ENCODE measurements at places on chromosomes 5 and 9. TPM values are rescaled to one million over a fixed set of nuclear protein-coding genes. Genes with fewer than 3 reads are reported as not detected.

DNA sequence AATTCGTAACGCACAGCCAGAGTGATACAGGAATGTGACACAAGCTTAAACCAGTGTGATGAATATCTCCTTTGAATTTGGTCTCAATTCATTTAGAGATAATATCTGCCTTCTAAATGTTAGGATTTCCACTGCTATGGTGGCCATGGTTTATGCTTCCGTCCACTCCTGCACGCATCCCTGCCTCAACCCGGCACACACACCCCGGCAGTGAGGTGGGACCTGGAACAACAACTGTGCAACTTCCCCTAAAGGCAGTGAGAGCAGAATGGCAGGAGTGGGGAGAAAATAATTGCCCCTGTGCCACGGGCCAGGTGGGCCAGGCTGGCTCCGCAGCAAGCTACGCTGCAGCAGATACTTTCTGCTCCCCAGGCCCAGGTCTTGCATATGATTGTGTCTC, 72.6 kb upstream of the CPEB4 start:
- no peak overlapping the region for H3K4me3 ChIP-seq
- H3K27me3 ChIP-seq, result no peaks in the 10 kb centered on the region
- no peaks in the 10 kb centered on the region for H3K36me3 ChIP-seq
- DNase-seq, result no peak
- H3K4me1 ChIP-seq, result no peaks in the 10 kb centered on the region
- no peak overlapping the region for H3K27ac ChIP-seq

- no peaks in the 10 kb centered on the region for H3K27me3 ChIP-seq
- no peak overlapping the region for H3K27ac ChIP-seq
- peaks cover 6% of the 10 kb centered on the region for H3K4me1 ChIP-seq
Observed at GRCh38 chr5:68176253-68176652, 39.3 kb upstream of the PIK3R1 start.

- H3K4me1 ChIP-seq, result no peaks in the 10 kb centered on the region
- no peak overlapping the region for H3K4me3 ChIP-seq
- H3K27me3 ChIP-seq, result no peaks in the 10 kb centered on the region
- no peak for DNase-seq
Observed at GRCh38 chr9:127762111-127762676, 16.3 kb downstream of the SH2D3C start.

DNA sequence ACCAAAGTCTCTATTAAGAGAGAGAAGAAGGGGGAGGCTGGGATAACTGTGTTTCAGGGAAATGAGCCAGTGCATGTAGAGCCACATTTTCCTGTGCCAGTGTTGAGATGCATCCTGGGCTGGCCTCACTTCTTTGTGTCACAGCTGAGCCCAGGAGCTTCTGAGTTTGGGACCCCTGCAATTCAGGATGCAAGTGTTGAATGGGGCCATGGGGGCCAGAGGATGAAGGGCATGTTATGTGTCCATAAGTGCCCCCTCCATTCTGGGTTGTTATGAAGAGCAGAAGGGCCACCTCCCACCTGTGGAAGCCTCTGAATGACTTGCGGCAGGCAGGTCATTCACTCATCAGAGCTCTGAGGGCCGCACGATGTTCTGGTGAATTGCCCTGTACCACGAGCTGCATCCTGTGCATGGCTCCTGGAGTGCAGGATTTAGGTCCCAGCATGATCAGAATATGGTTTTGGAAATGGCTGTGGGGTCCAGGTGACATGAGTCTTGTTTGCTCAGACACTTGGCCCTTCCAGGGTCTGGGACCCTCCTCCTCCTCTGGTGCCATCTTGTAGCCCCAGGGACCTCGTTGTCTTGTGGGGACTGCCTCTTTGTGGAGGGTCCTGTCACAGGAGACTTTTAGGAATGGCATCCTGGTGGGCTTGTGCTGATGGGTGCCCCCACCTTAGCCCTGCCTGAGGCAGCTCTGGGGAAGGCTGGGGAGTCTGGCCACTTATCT, 115.4 kb upstream of the PITX1 start:
- DNase-seq, result no peak
- no peak overlapping the region for H3K4me3 ChIP-seq
- H3K4me1 ChIP-seq, result no peaks in the 10 kb centered on the region

- H3K27me3 ChIP-seq, result no peaks in the 10 kb centered on the region
- no peak overlapping the region for H3K27ac ChIP-seq
- peaks cover 2% of the 10 kb centered on the region for H3K4me1 ChIP-seq
Observed at GRCh38 chr5:1016036-1016435, 7.4 kb downstream of the NKD2 start.

The ELAVL2 gene
- total RNA-seq, result 0.36 TPM

DNA sequence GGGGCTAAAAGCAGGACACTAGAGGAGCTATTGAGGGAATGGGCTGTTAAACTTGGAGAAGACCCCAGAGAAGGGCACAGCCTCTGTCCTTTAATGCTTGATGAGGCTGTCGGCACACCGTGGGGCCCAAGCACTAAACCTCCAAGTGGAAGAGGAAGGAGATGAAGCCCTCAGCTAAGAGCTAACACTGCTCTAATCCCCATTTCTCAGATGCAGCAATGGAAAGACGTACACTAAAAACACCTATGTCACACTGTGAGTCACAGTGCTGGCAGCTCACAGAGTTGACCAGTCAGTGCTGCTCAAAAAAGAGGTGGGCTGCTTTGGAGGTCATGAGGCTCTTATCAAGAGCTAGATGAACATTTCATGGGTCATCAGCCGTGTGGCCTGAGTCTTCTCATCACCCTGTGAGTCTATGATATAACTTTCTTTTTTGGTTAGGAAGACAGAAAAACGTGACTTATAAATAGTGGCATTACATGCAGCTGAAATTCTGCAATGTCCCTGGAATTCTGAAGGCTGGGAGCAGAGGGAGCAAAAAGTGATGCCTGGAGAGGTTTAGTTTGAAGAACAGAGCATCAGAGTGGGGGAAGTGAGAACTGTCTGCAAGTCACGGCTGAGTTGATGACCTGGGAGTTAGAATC, 21.5 kb downstream of the TNFSF8 start:
- H3K4me3 ChIP-seq, result no peak overlapping the region
- no peaks in the 10 kb centered on the region for H3K4me1 ChIP-seq
- H3K27ac ChIP-seq, result no peak overlapping the region
- no peaks in the 10 kb centered on the region for H3K27me3 ChIP-seq

The KCNMB1 gene
- total RNA-seq, result 2.7 TPM

- no peak overlapping the region for H3K4me3 ChIP-seq
- no peak for DNase-seq
- H3K36me3 ChIP-seq, result no peaks in the 10 kb centered on the region
- no peaks in the 10 kb centered on the region for H3K4me1 ChIP-seq
- no peaks in the 10 kb centered on the region for H3K27me3 ChIP-seq
- H3K27ac ChIP-seq, result no peak overlapping the region
Observed at GRCh38 chr5:114948986-114949621, 220.6 kb downstream of the TRIM36 start.

DNA sequence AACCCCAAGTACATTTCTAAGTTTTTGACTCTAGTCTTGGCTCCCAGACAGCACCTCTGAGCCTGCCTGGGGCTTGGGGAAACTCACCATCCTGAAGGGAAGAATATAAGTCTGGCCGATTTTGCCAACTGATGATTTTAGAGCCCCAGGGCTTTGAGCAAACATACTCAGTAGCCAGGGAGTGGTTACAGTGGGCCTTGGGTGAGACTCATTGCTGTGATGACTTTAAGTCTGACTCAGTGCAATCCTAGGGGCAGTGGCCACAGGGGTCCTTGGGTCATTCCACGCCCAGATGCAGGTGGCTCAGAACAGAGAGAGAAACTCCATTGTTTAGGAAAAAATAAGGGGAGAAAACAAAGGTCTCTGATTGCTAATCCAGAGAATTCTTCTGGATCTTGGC, 312.0 kb upstream of the EDIL3 start:
- H3K27me3 ChIP-seq, result no peaks in the 10 kb centered on the region
- H3K27ac ChIP-seq, result no peak overlapping the region
- H3K36me3 ChIP-seq, result no peaks in the 10 kb centered on the region
- H3K4me1 ChIP-seq, result no peaks in the 10 kb centered on the region
- no peak for DNase-seq
- no peak overlapping the region for H3K4me3 ChIP-seq

- no peak for DNase-seq
- no peak overlapping the region for H3K4me3 ChIP-seq
- no peaks in the 10 kb centered on the region for H3K27me3 ChIP-seq
- H3K27ac ChIP-seq, result no peak overlapping the region
- no peaks in the 10 kb centered on the region for H3K4me1 ChIP-seq
Observed at GRCh38 chr5:65672796-65673195, 48.0 kb downstream of the SHLD3 start.

DNA sequence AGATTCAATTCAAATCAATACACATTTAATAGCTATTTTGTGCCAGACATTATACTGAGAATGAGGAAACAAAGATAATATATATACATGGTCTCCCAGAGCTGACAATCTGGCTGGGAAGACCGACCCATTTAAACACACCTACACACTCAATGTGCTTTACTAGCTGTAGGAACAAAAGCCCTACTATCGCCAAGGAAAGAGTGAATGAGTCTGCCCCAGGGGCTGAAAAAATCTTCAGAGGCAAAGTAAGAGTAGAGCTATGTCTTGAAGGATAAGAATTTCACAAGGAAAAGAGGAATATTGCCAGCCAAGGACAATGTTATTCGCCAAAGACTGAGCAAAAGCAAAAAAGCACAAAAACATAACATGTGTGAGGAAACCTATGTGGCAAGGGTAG, 6.6 kb downstream of the PFDN1 start:
- no peak overlapping the region for H3K4me3 ChIP-seq
- H3K27me3 ChIP-seq, result no peaks in the 10 kb centered on the region
- no peaks in the 10 kb centered on the region for H3K36me3 ChIP-seq
- H3K4me1 ChIP-seq, result peaks cover 2% of the 10 kb centered on the region

GRCh38 chr9:5425006-5425628, 12.6 kb downstream of the PLGRKT start:
- no peak for DNase-seq
- H3K27ac ChIP-seq, result no peak overlapping the region
- H3K4me1 ChIP-seq, result no peaks in the 10 kb centered on the region

DNA sequence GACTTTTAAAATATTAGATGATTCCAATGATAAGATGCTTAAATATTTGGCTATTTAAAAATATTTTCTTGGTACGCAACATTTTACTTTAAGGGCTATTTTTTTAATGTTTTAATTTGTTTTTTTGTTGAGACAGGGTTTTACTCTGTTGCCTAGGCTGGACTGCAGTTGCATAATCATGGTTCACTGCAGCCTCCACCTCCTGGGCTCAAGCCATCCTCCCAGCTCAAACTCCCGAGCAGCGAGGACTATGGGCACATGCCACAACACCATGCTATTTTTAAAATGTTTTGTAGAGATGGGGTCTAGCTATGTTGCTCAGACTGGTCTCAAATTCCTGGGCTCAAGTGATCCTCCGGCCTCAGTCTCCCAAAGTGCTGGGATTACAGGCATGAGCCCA, 850.2 kb upstream of the DMAC1 start:
- no peak for DNase-seq
- H3K27me3 ChIP-seq, result no peaks in the 10 kb centered on the region
- peaks cover 6% of the 10 kb centered on the region for H3K4me1 ChIP-seq
- H3K36me3 ChIP-seq, result no peaks in the 10 kb centered on the region
- H3K4me3 ChIP-seq, result no peak overlapping the region

All from ovary (tissue), 10 donors.